ENCODE measurements at places on chromosomes 5 and 9. TPM values are rescaled to one million over a fixed set of nuclear protein-coding genes. Genes with fewer than 3 reads are reported as not detected.

- DNase-seq: no peak
Observed at GRCh38 chr5:133336121-133336968, 276.0 kb downstream of the FSTL4 start.

The NFIB gene
- total RNA-seq: not detected

GRCh38 chr5:170542691-170543293 is 39.0 kb downstream of the KCNIP1 start:
- DNase-seq: no peak

DNA sequence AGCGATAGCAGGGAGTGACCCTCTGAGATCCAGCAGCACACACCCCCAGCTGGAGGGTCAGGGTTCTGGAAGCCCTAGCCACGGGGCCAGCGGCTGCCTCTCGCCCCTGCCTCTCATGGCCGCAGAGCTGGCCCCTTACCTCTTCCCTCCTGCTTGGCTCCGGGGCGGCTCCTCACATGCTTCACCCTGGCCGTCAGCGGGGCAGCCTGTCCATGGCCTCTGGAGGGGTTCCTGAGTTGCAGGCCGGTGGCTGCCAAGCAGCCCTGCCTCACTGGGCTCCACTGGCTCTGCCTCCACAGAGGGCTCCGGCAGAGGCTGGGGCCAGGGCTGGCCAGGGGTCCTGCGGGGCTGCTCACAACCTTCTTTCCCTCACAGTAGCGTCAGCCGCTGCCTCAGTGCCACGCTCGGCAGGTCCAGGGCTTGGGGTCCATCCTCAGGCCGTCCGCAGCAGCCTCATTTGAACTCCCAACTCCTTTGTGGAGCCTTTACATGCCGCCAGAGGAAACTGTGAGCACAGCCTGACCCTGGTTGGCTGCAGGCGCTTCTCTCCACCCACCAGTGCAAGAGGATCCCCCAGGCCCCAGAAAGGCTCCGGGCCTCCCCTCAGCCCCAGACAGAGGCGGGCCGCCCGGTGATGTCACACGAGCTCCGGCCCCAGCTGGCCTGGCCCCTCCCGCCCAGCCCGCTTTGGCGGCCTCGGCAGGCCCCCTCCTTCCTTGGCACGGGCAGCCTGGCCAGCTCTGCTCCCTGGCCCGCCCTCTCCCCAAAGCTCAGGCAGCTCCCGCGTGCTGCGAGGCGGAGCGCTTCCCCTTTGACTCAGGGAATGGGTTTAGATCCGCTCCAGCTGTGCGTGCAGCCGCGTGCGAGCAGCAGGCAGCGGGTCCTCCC is at the start of gene ANGPTL2:
TSS of gene ANGPTL2 (minus strand) at position 460 of the 888 bp plus-strand sequence. CDS start 13,904 bp downstream, outside the sequence.
- DNase-seq: no peak

The IFNK gene
- not detected for total RNA-seq

- no peak for DNase-seq
Observed at GRCh38 chr9:132809677-132810271, 68.3 kb downstream of the AK8 start.

DNA sequence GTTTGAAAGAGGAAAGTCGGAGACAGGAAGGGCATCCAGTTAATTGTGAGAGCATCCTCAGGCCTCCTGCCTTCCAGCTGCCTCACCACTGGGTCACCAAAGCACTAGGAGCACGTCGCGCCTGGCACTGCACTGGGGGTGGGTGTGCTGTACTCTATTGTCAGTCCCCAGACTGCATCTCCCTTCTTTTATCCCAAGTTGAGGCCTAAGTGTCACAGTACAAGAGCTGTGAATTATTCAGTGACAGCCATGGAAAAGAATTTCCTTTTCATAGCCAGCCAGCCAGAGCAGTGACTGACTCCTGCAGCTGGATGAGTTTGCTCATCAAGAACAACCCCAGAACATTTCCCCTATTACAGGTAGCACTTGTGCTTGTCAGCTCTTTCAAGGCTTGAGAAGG is 16.3 kb downstream of the CLTA start:
- DNase-seq: no peak

The GALNT12 gene
- 2.3 TPM for total RNA-seq

DNA sequence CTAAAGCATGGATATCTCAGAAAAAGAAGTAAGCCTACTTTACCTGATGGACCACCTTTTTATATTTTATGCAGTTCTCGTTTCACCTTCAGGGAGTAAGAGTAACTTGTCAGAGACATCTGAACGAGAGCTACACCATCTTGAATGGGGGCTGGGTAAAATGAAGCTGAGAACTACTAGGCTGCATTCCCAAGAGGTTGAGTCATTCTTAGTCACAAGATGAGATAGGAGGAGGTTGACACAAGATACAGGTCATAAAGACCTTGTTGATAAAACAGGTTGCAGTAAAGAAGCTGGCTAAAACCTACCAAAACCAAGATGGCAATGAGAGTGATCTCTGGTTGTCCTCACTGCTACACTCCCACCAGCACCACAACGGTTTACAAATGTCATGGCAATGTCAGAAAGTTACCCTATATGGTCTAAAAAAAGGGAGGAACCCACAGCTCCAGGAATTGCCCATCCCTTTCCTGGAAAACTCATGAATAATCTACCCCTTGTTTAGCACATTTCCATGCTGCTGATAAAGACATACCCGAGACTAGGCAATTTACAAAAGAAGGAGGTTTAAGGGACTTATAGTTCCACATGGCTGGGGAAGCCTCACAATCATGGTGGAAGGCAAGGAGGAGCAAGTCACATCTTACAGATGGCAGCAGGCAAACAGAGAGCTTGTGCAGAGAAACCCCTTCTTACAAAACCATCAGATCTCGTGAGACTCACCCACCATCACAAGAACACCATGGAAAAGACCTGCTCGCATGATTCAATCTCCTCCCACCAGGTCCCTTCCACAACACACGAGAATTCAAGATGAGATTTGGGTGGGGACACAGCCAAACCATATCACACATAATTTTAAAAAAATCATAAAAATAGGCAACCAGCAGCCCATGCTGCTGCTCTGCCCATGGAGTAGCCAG is 62.5 kb downstream of the GIN1 start:
- no peak for DNase-seq

The SCGB3A2 gene
- not detected for total RNA-seq

DNA sequence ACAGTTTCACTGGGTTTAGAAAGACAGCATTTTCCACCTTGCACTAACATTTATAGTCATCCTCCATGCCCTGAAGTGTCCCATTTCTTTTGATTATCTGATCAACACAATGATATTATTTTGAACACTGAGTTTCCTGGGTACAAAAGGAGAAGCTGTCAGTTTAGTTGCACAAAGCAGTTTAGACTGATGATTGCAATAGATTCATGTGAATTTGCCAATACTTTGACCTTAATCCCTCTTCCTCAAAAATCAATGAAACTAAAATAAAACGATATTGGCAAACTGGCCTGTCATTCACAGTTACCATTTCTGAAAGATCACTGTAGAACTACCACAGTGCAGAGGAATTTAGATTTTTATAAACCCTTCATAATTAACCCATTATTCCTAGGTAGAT is 34.2 kb upstream of the RASGRF2 start:
- DNase-seq: no peak

GRCh38 chr5:38029397-38030065 is 189.7 kb upstream of the GDNF start:
- no peak for DNase-seq

DNA sequence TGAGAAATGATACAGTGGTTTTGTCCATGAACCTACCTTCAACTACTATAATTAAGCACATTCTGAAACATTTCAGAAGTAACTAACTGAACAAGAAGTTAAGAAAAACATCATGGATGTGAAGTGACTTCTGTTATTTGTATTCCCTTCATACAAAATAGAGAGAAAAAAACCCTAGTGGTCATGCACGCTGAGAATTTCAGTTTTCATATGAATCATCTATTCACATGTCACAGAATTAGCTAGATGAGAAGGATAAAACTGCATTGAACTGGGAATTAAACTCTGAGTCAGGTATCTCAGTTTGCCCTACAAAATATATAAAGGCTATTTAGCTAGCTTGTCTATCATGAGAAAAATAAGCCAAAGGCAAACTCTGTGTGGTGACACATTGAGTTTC is 451.8 kb upstream of the FTMT start:
- no peak for DNase-seq

- no peak for DNase-seq
Observed at GRCh38 chr5:123751670-123752069, 239.7 kb downstream of the CSNK1G3 start.
